GM04504 (cell line): ENCODE measurements at places on chromosomes 7 and 10.

DNA sequence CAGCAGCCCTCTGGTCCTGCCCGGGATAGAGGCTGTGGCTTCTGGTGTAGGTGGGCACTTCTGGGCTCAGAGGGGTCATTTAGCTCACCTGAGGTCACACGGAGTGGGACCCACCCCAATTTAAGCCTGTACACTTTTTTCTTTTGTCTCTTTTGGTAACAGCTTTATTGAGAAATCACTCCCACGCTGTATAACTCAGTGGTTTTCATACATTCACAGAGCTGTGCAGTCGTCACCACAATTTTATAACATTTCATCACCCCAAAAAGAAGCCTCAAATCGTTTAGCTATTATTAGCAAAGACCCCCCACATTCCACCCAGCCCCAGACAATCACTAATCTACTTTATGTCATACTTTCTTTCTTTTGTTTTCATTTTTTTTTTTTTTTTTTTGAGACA is 62.3 kb downstream of the LHPP start:
- DNase-seq, result no peak

DNA sequence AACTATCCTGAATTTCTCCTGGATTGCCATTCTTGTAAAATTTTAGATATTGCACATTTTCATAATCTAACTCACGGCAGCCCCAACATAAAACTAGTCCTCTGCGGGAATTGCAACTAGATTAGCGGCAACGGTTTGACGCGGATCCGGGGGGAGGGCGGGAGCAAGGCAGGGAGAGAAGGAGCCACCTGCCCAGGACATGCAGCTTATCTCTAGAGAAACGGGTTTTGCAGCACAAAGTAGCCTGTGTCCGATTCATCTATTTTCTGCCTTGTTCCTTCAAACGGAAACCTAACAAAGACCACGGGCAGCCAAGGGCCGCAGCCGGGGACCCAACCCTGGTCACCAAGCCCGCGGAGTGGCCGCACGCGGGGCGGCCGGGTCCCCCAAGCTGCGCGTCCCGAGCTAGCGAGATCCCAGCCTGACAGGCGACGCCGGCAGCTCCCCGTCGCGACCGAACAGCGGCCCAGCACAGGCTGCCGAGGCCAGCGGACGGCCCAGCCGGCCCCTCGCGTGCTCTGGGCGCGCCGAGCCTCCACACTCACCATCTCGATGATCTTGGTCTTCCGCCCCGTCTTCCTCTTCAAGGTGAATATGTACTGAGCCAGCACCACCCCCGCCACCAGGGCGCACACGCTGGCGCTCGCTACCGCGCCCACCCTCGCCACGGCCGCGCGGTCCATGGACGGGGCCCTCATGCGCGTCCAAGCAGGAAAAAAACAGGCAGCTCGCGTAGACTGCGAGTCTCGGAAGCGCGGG is at the start of gene NT5C3A:
Gene NT5C3A (minus strand): TSS at position 754 of the 759 bp plus-strand sequence. CDS start 71 bp downstream, at position 683.
- no peak for DNase-seq

GRCh38 chr10:118531105-118531852 is 64.2 kb downstream of the PRLHR start:
- DNase-seq, result no peak

- no peak for DNase-seq
Measured at GRCh38 chr10:7397049-7398035, 13.5 kb downstream of the SFMBT2 start.

DNA sequence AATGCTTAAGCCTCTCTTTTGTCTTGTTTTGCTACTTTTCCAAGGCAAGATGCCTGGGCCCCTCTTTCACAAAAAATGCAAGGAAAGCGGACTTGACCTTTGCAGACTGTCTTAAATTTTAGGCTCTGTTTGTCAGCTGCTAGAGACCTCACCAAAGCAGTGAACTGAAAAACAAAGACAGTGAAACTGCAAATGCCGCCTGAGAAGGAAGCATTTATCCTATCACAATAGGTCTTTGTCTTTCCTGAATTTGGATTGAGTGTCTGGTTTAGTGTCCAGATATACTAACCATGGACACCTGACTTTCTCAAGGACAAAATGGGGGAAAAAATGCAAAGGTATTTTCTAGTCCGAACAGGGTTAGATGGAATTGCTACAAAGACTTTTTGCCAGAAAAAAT is 256.9 kb downstream of the INHBA start:
- DNase-seq, result no peak

GRCh38 chr10:96072674-96073073 is 29.3 kb downstream of the CCNJ start:
- DNase-seq, result no peak

GRCh38 chr7:116340943-116341907 is 130.9 kb downstream of the TES start:
- no peak for DNase-seq

GRCh38 chr7:28061824-28062196 is 118.8 kb downstream of the JAZF1 start:
- no peak for DNase-seq

- no peak for DNase-seq
Measured at GRCh38 chr7:800692-801091, 31.6 kb upstream of the SUN1 start.

GRCh38 chr7:155120460-155120859 is 50.3 kb downstream of the HTR5A start:
- no peak for DNase-seq

DNA sequence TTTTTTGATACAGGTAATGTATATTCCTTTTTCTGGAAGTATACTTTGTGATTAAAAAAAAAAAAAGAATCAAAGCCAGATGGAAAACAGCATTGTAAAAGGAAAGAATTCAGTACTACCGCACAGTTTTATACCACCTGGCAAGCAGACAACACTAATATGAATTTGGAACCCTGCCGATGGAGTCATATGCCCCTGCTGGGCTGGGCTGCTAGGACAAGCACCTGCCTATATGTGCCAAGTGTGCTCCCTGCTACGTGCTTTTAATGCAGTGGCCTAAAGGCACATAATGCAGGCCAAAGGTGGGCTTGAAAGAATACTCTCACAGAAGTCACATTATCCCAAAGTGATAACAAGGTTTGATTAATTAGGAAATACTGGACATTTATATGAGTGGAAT is 29.8 kb upstream of the WAC start:
- DNase-seq, result no peak

DNA sequence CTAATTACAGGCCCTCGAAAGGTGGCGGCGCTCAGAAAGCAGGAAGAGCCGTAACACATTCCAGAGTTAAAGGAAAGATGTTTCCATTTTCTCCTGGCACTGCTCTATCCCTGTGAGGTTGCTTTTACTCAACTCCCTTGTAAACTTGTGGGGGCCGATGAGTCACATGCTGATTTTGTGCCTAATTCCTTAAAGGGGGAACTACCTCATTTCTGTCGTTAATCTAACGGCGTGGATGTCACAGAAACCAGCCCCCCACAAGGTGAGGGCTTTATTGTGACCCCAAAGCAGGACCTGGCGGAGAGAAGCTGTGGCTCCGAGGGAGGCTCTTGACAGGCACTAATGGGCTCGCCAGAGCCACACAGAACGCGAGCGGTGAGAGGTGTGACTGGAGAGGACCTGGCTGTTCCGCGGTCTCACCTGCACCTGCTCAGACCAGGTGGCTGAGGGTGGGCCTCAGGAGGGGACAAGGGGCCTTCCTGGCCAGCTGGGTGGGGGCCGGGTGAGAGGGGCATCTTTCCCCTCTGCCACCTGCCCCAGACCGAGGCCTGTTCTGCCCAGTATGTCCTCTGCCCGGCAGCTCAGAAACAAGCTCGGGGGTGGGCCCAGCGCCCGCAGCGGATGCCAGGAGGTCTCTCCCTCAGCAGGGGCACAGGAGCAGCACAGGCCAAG is 50.9 kb downstream of the CALML3 start:
- DNase-seq, result no peak

GRCh38 chr10:35208949-35209613 is 82.4 kb downstream of the CREM start:
- no peak for DNase-seq
